GF-D8 (cell line): ENCODE measurements at places on chromosomes 6 and 20.

DNA sequence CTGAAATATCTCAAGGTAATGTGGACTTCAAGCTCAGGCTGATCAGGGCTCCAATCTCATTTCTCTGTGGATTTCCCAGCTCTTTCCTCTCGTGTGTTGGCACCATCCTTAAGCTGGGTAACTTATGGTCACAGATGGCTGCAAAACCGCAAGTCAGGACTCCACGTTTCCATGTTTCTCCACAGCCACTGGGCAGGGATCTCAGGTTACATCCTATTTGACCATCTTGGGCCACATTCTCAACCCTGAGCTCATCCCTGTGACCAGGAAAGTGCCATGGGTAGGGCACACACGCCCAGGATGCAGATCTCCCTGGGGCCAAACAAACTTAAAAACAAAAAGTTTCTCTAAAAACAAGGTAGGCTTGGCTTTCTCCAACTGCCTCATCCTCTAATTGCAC lies 15.4 kb downstream of the RPS6KA2 start:
- DNase-seq = no peak

GRCh38 chr20:50295762-50296449 lies 105.3 kb downstream of the CEBPB start:
- DNase-seq = no peak

- DNase-seq = peak; percentile 83
Measured at GRCh38 chr6:44012078-44012493, 115.2 kb downstream of the MRPL14 start.

DNA sequence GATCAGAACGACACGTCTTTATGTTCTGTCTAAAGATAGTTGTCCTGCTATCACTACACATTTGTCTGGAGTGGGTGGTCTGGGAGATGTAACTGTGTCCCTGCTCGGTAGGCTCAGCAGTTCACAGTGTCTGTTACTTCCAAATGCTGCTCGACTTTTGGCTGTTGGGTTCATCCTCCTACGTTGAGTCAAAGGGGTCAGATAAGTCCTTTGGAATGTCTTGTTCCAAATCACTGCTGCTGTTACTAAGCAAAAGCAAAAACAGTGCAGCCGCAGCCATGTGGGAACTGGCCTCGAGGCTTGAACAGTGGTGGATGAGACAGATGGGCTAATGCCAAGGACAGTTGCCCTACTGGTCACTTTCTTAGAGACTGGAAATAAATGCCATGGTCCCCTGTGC lies 272.2 kb upstream of the MAP3K7 start:
- no peak for DNase-seq

DNA sequence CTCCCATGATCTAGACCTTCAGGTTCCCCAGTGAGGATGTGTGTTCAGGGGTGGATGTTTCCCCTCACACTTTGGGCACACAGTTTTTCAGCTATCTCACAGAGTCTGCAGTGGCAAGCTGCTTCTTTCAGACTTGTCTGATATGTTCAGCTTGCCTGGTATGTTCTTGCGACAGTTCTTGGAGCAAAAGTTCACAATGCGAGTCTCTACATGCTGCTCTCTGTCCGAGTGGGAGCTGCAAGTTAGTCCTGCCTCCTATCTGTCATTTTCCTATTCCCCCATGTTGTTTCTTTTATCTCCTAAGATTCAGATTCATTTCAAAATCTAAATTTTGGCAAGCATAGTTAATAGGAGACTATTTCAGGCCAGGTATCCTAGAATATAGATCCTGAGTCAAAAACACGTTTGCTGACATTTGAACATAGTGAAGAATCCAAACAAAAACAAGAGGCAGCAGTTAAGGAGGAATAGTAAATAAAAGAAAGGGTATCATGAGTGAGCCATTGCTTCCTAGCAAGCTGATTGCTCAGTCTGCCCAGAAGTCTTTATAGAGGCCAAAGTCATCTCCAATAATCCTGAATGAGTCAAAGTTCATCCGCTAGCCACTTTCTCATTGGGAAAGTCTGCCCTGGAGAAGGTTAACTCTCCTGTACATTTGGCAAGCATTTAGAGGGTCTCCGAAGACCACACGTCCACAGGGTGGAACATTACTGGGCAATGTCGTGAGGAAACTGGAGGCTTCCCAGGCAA lies 140.2 kb upstream of the MOCS1 start:
- DNase-seq = no peak

DNA sequence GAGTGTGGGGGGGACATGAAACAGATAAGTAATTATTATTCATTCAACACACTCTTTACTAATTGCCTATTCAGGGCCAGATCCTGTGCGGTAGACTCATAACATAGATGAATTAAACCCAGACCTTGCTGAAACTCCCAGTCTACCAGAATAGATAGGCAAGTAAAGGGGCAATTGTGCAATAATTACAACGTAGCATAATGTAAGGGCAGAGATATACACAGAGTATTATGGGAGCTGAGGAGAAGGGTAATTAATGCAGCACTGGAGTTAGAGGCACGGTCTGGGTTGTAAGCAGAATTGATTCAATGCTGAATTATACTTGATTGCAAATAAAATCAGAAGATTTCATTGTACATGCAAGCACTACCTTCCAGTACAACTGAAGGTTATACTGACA lies 29.2 kb downstream of the RIMS4 start:
- DNase-seq = no peak

DNA sequence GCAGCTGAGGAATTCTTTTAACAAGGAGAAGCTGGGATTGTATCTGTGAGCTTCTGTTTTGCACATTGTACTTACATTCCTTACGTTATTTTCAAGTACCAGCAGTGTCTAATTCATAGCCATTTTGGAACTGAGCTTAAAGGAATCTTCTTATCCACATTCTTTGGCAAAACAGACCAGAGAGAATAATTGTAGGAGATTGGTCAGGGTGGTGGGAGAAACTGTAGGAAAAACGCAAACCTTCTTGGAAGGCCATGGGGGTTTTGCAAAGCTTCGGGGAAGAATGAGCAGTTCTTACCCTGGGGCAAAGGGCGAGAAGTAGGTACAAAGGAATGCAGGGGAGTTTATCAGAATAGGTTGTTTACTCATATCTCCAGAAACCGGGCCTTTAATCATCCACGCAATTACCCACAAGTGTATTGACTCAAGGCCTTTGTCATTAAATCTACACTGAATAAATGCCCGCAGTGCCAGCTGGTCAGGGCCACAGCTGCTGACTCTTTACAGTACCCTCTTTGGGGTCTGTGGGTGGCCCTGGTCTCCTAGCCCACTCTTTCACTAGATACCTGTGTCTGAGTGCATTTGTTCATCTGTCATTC lies 39.6 kb upstream of the SPTLC3 start:
- no peak for DNase-seq

DNA sequence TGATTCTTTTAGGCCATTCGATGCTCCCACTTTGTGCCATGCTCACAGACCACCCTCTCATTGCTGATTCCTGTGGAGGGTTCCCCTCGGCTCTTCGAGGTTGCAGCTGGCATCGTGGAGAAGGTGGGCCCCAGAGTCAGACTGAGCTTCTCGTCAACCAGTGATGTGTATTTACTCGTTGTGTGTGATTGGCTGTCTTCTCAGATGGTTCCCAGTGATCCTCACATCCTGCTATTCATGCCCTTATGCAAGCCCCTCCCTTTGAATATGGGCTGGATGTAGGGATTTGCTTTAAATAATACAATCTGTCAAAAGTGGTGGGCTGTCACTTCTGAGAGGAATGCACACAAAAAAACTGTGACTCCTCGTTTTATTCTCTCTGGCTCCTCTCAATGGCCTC lies 99.6 kb upstream of the ENPP5 start:
- DNase-seq = no peak

- DNase-seq = no peak
Measured at GRCh38 chr6:105759015-105759414, 327.1 kb upstream of the PRDM1 start.

- DNase-seq = no peak
Measured at GRCh38 chr6:133129556-133129955, 111.6 kb upstream of the EYA4 start.

GRCh38 chr6:99091985-99092384 lies 144.2 kb upstream of the FBXL4 start:
- no peak for DNase-seq

- DNase-seq = no peak
Measured at GRCh38 chr6:83431545-83432155, 799 bp upstream of the ME1 start.

DNA sequence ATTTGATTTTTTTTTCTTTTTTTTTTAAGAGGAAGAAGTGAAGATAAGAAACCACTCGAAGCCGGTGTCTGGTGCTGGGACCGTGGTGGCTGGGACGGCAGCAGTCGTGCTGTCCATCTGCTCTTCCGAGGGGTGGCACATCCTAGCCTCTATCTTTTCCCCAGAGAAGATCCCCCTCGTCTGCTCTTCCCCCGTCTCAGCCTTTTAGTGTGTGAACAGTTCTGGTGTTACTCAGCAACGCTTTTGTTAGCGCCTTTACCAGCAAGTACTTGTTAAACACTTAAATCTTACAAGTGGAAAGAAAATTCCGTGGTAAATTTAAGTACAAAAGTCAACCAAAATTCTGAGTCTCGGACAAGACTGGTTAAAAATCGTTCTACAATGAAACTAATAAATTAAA lies 90.1 kb downstream of the RSPH3 start:
- DNase-seq = no peak

DNA sequence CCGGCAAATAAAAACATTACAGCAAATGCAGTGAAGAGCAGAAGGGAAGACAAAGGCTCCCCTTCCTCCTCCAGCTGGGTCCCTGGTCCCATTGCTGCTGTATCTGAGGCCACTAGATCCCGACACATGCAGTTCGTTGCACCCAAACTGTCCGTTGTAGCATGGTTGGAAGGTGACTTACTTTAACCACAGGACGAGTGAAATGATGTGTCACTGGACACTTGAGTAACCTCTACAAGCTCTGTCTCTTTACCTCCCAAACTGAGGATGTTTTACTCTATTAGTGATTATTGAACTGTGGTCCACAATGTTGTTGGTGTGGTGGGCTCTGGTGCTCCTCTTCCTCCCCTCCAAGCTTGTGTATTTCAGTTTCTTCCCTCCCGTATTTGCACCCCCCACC lies 46.2 kb upstream of the ARMH2 start:
- DNase-seq = no peak

DNA sequence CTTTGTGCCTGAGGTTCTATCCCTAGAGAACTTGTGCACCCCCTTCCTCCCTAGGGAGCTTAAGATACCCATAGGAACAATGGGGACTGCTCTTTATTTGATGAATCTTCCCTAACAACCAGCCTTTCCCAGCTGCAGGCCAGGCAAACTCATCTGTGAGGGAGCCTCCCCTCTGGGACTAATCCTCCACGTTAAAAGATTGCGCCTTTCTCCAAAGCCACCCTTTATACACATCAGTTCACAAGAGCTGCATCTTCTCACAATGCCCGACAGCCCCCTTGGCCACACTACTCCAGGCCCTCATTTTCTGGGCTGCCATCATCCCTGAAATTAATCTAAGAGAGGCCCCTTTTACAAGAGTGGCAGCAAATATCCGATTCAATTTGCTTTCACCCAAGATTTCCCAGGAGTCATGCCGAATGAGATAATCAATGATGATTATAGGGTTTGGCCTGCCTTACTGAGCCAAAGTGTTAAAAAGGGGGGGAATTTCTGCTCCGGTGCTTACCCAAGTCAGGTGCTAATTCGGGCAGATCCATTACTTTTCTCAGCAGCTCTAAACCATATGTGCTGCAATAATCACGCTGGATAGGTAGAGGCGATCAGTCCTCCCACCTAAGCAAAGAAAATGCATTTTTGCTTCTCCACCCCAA lies 336.5 kb downstream of the KIF16B start:
- no peak for DNase-seq

DNA sequence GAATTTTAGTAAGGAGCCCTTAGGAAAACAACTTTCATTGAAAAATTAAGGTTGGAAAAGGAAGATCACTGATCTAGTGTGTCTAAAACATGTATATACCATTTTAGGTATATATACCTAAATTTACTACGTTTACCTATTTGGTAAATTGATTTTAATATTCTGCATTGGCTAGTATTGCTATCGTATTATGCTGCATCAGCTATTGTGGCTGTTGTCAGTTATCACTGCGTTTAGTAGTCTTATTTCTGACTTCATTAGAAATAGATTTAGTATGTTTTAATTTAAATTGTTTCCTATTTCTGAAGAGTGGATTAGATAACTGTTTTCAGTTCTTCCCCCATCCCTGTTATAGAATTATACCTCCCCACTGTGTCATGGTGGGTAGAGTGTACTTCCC lies 101.7 kb upstream of the ARG1 start:
- DNase-seq = no peak

GRCh38 chr20:37185686-37186085 lies 6.3 kb upstream of the MROH8 start:
- no peak for DNase-seq

DNA sequence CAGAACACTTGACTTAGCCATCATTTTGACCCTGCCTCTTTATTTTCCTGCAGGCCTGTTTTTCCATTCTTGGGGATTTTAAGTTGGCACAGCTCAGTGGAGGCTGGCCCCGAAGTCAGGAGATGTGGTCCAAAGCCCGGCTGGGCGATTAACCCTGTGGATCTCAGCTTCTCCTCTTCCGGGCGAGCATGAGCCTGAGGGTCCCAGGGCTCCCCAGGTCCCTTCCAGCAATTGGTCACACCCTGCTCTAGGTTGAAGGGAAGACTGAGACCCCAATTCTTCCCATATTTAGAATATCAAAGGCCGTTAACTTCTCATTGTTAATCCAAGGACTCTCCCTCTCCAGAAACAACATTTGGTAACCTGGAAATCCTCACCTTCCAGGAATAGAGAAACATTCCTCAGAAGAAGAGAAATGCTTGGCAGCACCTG lies 2.3 kb downstream of the THBS2 start:
- no peak for DNase-seq

- no peak for DNase-seq
Measured at GRCh38 chr6:37607944-37608343, 89.7 kb downstream of the MDGA1 start.

DNA sequence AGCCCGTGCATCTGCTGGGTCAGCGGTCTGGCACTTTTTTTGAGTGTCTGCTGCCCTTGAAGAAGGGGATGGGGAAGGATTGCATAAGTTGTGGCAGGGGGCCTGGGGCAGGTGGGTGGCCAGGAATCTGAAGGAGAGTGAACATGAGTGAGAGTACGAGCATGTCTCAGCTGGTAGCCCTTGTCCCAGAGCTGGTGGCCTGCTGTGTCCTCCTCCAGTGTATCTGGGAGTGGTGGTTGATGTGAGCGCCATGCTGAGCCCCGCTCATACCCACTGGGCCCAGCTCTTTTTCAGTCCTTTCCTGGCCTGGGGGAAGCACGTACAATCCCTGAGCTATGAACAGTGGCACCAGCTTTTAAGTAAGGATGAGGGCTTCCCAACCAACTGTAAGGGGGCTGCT lies 136.2 kb upstream of the AGPAT4 start:
- DNase-seq = no peak

GRCh38 chr20:44422083-44422482 lies 53.6 kb upstream of the TTPAL start:
- no peak for DNase-seq
